ENCODE measurements at places on chromosomes 5 and 9. TPM values are rescaled to one million over a fixed set of nuclear protein-coding genes. Genes with fewer than 3 reads are reported as not detected.
A peak's percentile ranks its signal among the peaks of the same experiment; 100 is the strongest.

The FCN2 gene
- not detected for polyA plus RNA-seq

DNA sequence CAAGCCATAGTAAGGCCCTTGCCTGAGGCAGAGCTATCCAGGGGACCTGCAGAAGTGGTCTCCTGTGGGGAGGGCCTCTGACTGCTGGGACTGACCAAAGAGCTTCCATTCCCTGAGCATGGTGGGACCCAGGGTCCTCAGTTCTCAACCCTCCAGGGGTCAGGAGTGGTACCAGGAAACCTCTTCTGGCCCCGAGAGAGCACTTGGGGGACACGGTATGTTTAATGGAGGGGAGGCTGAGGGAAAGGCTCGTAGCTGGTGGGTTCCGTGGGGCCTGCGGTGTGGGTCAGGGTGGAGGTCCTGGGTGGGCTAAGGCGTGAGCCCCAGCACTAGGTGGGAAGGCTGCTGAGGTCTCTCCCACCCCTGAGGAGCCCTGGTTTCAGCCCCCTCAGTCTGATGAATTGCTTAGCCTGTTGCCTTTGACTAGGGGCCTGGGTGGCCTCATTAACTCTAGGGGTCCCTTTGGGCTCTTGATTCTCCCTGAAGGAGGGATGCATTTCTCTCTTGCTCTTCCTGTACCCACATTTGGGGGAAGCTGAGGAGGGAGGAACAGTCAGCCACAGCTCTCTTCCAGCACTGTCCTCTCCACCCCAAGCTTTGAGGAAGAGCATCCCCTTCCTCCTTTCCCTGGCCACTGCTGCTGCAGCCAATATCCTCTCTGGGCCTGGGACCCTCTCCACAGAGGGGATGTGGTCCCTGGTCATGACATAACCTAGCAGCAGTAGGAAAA, 34.0 kb downstream of the CSF1R start:
- no peak for DNase-seq

DNA sequence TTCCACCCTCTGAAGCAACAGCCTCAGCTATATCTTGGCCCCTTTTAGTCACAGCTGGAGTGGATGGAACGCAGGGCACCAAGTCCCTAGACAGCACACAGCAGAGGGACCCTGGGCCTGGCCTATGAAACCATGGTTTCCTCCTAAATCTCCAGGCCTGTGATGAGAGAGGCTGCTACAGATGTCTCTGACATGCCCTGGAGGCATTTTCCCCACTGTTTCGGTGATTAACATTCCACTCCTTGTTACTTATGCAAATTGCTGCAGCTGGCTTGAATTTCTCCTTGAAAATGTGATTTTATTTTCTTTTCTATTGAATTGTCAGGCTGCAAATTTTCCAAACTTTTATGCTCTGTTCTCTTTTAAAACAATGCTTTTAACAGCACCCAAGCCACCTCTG, 384.8 kb downstream of the PRR16 start:
- DNase-seq, result no peak

GRCh38 chr5:131109540-131110255, 55.4 kb downstream of the HINT1 start:
- peak; percentile 50 for DNase-seq

- DNase-seq, result no peak
These were observed 99.4 kb downstream of the DRD1 start for GRCh38 chr5:175344331-175345195.

GRCh38 chr9:137160716-137161557, 8.9 kb downstream of the LRRC26 start:
- DNase-seq, result no peak

DNA sequence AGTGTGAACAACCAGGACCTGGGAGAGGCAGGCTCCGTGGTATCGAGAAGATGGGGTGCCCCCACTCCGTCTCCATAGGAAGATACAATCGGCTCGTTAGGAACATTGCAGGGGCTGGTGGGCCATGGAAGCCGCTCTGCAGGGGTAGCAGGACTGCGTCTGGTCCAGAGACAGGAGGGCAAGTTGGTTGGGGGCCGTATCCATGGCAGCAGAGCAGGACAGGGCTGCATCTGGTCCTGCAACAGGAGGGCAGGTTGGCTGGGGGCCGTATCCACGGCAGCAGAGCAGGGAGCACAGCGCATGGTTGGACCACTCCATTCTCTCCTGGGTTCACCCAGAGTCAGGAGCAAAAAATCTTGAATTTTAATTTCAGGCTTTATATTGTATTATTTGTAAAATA, 98.2 kb downstream of the ANKRD33B start:
- no peak for DNase-seq

DNA sequence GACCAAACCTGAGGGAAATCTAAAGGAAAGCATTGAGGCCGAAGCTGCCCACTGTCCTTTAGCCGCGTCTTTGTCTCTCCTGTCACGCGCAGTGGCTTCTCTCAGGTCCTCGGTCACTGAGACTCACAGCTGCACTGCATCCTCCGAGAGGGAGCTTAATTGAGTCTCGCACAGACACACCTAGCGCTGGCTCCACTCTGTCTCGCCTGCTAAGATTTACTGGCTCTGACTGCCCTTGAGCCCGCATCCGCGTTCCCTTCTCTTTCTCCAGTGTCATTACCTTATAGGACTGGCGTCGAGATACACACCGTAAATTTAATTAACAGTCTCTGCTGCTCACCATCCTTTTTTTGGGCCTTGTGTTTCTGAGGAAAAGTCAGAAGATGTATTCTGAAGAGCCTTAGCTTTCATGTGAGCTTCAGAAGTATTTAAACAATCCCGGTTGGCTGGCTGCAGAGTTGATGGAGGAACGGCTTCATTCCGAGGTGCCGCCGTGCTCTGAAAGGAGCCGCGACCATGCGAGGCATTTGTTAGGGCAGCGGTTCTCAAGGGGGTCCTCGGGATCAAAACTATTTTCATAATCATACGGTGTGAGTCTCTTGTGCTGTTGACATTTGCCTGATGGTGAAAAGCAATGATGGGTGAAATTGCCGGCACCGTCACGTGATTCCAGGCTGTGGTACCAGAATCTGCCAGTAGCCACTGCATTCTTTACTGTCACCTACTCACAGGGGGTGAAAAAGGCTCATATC, 58.3 kb downstream of the GPR107 start:
- no peak for DNase-seq

DNA sequence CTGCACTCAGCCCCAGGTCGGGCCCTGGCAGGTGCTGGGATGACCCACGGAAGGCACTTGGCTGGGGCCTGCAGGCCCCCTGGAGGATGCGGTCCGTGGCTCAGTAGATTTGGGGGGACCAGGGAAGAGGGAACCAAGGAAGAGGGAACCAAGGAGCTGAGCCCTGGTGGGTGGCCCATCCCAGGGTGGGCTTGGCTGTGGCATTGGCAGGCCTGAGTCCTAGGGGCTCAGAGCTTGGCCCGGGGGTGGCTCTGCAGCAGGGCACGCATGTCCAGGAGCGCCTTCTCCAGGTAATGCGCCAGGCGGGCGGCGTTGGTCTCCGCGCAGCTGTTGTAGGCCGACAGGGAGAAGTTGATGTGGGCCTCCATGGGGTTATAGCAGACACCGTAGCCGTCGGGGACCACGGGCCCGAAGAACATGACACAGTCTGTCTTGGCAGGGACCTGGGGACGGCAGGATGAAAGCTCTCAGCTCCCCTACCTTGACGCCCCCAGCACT, 14.3 kb downstream of the DOLPP1 start:
- no peak for DNase-seq

DNA sequence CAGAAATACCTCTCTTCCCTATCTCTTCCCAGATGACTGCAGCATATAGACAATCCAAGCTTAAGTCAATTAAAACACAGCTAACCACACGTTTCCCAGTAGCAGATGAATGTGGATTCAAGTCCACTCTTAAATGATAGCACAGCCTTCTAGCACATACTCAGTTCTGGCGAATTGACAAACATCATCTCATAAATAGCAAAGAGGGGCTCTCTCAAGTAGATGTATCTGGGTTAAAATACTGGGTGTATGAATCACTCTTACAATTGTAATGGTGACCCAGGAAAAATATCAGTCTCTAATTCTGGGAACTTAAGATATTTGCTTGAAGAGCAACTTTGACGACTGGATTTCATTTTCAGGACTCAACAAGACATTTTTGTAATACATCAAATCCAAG, 67.0 kb upstream of the HAPLN1 start:
- no peak for DNase-seq

DNA sequence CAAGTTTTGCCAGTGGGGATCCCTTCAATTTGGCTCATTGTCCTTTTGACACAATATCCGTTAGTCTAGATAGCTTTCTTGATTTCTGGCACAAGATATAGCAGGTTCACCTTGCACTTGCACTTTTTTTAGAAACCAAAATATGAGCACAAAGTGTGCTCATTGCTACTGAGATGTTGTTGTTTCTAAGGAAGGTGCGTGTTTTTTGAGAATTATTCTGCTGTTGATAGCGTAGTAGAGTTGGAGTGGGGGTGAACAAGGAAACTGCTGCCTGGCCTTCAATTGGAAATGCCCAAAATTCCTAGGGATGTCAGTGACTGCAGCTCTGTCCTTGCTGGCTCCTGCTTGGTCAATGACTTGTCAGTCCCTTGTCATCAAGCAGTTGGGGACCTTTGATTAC, 73.3 kb downstream of the TLE4 start:
- DNase-seq, result no peak

The IGFBPL1 gene
- not detected for polyA plus RNA-seq

DNA sequence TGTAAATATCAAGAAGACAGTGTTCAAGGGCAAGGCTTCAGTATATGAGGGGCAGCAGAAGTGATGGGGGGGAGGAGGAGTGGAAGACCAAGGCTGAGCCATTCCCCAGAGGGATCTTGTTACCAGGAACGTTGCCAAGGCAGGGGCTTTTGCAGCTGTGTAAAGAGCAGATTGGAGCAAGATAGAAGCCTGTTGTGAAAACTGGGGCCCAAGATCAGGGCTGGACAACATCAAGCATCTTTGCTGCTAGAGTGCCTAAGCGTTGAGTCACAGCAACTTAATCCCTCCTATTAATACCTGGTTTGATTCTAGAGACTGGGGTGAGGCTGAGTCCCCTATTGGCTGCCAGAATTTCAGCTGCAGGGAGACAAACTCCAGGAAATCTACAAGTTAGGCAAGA, 18.4 kb upstream of the ERCC6L2 start:
- DNase-seq, result no peak

- DNase-seq, result no peak
These were observed 51.3 kb downstream of the RASEF start for GRCh38 chr9:83011611-83012010.

DNA sequence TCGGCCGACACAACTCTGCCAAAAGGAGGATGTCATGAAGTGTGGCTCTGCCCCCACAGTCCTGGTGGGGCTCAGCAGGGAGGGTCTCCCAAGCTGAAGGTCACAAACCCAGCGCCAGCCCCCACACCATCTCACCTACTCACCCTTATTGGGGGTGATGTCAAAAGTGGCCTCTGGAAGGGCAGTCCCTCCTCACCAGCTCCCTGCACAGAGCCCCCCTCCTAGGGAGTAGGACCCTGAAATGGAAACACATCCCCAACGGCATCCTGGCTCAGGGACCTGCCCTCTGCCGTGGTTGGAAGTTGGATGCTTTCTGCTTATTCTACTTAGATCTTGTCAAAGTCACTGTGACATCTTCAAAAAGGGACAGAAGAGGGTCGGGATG, 89.5 kb downstream of the NSUN2 start:
- DNase-seq, result no peak

GRCh38 chr5:97998941-97999340, 774.5 kb upstream of the RGMB start:
- no peak for DNase-seq

GRCh38 chr5:107874795-107875194, 204.1 kb upstream of the EFNA5 start:
- no peak for DNase-seq

All from CD14-positive monocyte (primary cell).